ENCODE measurements at places on chromosomes 3 and 15.

- no peak for DNase-seq
Observed at GRCh38 chr15:64938192-64938591, 26.5 kb downstream of the ANKDD1A start.

DNA sequence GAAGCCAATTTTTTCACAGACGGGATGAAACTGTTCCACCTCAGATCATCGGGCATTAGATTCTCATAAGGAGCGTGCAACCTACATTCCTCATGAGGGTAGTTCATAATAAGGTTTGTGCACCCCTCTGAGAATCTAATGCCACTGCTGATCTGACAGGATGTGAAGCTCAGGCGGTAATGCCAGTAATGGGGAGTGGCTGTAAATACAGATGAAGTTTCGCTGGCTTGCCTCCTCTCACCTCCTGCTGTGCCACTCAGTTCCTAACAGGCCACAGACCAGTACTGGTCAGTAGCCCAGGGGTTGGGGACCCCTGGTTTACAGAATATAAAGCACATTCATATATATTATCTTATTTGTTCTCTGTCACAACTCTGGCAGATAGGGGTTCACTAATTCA is 2.1 kb upstream of the LIMD1 start:
- DNase-seq = no peak

- DNase-seq = no peak
Observed at GRCh38 chr3:69650066-69650419, 89.2 kb upstream of the MITF start.

- no peak for DNase-seq
Observed at GRCh38 chr3:44289882-44290462, 48.3 kb downstream of the TOPAZ1 start.

DNA sequence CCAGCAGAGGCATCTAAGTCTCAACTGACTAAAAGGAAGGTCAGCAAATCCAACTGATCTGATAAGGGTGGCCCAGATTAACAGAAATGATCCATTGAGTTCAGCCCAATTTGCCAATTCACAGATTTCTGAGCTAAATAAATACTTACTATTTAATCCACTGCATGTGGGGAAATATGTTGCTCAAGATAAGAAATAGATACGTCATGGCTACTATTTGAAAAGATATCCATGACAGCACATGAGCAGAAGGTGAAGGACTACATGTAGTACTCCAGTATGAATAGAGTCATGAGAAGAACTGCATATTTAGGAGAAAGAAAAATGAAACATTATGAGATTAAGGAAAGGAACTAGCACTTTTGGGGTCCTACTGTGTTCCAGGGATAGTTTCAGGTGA is 332.4 kb downstream of the ARPP21 start:
- no peak for DNase-seq

GRCh38 chr3:4742359-4742758 is 236.9 kb upstream of the BHLHE40 start:
- no peak for DNase-seq

DNA sequence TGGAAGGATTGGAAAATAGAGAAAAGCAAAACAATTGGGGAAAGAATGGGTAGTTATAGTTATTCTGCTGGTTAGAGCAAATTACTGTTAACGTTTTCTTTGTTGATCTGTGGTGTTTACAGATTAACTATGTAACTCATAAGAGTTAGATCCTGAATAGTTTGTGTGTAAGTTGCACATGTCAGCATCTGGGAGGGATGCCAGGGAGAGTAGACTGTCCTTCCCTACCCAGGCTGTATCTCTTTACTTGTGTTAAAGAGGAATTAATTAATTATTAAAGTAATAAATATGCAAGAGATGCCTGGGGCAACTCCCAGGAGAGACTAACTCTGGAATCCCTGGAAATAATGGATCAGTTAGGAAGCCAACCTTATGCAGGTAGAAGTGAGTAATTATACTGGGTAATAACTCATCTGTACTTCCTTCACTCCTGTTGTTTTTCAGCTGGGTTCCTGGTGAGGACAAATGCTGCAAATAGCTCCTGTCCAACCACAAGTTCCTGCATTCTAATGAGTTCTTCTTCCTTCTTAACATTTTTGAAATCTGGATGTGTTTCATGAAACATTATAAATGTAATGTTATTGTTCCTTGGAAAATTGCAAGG is 18.9 kb downstream of the GHRL start:
- DNase-seq = no peak

DNA sequence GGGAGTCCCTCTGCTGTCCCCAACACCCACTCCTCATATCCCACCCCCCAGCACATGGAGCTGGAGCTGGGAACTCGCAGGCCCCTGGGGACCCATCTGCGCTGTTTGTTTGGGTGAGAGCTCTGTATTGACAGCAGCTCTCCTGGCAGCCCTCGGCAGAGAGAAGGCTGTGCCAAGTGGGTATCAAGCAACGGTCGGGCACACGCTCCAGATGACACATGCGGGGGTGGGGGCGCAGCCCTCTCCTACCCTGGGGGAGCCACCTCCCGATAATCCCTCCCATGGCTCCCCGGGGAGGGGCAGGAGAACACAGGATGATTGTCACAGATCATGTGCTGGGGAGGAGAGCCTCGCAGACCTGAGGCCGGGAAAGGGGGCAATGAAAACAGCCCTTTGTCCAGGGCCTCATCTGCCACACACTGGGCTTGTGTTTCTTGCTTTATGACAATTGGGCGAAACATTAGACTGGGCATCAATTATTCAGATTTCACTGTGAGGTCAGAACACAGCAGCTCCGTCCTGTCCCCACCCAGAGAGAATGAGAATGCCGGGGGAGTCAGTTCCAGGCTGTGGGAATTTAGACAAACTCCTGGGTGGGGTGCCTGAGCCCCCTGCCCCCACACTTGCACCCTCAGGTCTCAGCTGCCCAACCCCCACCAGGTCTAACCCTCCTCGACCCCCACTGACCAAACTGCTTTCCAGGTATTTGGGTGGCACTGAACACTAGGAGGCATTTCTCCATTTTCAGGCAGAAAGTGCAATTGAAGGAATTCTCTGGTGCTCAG is 46.4 kb upstream of the KLF13 start:
- no peak for DNase-seq

DNA sequence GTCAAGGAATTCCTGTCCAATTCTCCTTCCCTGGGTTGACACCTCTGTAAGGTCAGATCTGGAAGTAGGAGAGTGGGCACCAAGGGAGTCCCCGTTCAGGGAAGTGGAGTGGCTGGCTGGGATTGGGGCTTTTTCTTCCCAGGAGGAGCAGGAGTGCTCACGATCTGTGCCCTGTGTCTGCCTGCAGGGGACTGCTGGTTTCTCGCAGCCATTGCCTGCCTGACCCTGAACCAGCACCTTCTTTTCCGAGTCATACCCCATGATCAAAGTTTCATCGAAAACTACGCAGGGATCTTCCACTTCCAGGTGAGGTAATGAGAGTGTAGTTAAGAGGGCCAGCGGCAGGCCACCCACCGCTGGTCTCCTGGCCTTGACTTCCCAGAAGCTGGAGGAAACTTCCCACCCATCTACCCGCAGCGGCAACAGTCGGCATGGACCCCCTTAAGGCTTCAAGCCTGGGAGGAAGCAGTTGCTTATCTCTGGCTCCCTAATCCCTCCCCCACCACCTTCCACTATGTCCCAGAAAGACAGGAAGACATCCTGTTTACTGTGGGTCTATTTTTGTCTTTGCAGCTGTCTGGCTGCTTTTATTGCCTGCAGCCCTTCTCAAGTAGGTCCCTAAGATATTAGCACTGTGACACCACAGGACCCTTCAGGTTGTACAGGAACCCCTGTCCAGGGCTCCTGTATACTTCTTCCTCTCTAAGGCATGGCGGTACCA is 26.8 kb downstream of the CAPN3 start:
- no peak for DNase-seq

DNA sequence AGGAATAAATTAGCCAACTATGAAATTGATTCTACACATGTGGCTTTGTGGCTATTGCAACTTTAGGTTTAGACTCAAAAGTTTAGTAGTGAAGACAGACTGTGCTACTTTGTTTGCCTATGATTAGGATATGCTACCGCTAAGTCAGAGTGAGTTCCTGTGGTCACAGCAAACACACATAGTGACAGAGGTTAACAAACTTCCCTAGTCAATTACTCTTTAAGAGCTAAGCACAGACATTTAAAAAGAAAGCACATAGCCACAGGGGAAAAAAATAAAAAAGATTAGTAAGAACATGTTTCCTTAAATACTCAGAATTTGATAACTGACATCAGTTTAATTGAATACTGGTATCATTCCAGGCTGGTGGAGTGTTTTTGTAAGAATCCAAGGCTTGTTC is 207.1 kb downstream of the GBE1 start:
- DNase-seq = no peak

GRCh38 chr3:78791753-78792152 is 976.0 kb downstream of the ROBO1 start:
- no peak for DNase-seq

- no peak for DNase-seq
Observed at GRCh38 chr15:90701048-90701447, 16.1 kb upstream of the BLM start.

DNA sequence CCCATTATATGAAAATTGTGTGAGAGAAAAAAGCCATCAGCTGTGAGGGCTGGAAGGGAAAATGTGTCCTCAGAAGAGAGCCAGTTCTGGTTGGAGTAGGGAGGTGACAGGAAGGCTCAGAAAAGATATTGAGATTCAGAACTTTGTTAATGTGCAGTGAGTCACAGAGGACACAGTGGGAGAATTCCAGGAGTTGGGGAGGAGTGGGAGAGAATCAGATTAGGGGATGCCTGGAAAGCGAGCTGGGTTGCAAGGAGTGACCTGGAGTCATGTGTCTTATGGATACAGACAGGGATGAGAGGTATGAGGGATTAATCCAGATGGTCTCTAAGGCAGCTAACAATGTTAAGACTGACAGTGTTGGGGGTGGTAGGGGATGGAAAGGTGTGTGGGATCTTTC is 67.5 kb downstream of the CHST2 start:
- DNase-seq = no peak

DNA sequence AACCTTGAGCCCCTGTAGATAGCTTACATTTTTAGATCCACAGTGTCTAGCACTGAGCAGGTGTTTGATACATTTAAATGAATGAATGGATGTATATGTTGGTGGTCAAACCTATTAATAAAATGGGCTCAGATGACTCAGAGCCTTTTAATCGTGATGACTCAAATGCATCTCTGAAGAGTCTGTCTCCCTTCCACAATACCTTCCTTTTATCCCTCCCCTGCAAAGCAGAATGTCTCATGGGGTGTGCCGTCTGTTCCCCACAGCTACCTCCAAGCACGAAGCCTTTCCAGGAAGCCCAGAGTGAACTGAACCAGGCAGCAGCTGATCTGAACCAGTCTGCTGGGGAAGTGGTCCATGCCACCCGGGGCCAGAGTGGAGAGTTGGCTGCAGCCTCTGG is 303.5 kb upstream of the TPM1 start:
- peak; percentile 51 for DNase-seq

- no peak for DNase-seq
Observed at GRCh38 chr3:9846931-9847488, 3.2 kb upstream of the RPUSD3 start.

GRCh38 chr3:129054605-129055104 is 5.9 kb upstream of the GP9 start:
- DNase-seq = no peak

DNA sequence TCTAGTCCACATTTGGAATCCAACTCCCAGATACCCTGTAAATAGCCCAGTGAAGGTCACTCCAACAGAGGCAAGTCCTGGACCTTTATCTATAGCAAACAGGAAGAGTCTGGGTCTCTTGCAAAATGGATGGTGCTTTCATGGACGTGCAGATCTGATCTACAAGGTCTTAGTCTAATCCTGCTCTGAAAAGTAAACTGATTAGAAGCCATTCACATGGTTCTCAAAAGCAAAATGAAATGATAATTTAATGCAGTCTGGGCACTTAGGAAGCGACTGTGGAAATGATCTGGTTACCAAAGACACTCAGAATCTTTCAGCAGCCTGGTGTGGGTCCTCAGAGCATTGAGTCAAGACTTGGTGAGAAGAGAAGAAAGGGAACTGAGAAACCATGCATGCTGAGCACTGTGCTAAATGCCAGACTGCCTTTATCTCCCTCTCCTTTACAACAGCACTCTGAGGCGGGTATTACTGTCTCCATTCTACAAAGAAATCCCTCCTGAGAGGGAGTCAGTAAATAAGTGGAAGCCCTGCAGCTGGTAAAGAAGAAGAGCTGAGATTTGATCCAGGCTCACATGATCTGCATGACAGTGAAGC is 29.0 kb downstream of the AQP9 start:
- no peak for DNase-seq

- DNase-seq = no peak
Observed at GRCh38 chr3:156997351-156997750, 162.6 kb downstream of the CCNL1 start.

GRCh38 chr15:62428851-62429598 is 263.9 kb upstream of the C2CD4B start:
- no peak for DNase-seq

GRCh38 chr3:17431004-17431403 is 311.4 kb downstream of the TBC1D5 start:
- DNase-seq = peak; percentile 60

- DNase-seq = no peak
Observed at GRCh38 chr15:88399021-88399685, 68.0 kb downstream of the MRPL46 start.

GRCh38 chr3:74328435-74328834 is 286.0 kb downstream of the CNTN3 start:
- DNase-seq = no peak

DNA sequence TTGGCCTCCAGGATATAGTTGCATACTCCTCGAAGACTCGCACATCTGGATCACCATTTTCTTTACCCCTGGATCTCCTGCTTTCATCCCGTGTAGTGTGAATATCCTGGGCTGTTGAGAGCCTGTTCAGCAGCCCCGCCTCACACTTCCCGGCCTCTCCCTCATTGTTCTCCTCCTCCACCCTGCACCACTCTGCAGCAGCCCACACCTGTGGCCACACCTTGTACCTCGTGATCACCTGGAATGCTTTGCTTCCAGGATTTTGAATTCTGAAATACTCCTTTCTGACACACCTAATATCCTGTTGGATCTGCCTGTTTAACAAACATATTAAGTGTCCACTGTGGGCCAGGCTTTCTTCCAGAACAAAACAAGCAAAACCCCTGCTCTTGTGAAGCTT is 14.4 kb downstream of the ABHD17C start:
- no peak for DNase-seq

GRCh38 chr3:12948891-12949711 is 107.7 kb upstream of the RPL32 start:
- no peak for DNase-seq

GRCh38 chr3:53865732-53866499 is 16.0 kb downstream of the ACTR8 start:
- no peak for DNase-seq

- DNase-seq = no peak
Observed at GRCh38 chr3:46228260-46229242, 13.7 kb upstream of the CCR3 start.

GRCh38 chr15:39592500-39592899 is 11.6 kb downstream of the THBS1 start:
- no peak for DNase-seq

All from A549 (cell line).